ENCODE measurements at places on chromosomes 2 and 18.

- no peak for DNase-seq
Measured at GRCh38 chr2:145623136-145623535, 1103.2 kb upstream of the ZEB2 start.

DNA sequence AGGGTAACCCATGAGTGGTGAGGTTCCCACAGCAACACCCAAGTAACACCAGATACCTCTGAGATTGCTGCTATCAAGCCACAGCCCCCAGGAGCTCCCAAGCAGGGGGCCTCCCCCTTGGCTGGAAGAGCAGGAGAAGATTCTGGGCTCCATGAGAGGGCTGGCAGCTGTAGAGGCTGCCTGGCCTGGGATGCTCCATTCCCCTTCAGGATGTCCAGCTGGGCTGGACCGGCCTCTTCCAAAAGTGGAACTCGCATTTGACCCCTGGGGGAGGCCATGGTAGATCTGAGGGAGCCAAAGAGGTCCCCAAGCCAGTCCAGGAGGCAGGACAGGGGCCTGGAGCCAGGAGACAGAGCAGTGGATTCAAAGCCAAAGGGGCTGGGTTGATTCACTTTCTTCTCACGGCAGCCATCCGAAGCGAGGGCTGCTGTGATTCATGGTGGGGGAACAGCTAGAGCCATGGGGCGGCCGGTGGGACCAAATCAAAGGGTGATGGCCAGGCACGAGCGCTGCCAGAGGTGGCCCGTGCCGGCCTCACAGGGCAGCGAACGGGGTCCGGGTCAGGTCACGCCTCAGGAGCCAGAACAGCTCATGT is 95.3 kb upstream of the ID2 start:
- no peak for DNase-seq

GRCh38 chr18:8668381-8668780 is 37.0 kb upstream of the MTCL1 start:
- no peak for DNase-seq

- no peak for DNase-seq
Measured at GRCh38 chr2:47193607-47194006, 38.5 kb upstream of the STPG4 start.

DNA sequence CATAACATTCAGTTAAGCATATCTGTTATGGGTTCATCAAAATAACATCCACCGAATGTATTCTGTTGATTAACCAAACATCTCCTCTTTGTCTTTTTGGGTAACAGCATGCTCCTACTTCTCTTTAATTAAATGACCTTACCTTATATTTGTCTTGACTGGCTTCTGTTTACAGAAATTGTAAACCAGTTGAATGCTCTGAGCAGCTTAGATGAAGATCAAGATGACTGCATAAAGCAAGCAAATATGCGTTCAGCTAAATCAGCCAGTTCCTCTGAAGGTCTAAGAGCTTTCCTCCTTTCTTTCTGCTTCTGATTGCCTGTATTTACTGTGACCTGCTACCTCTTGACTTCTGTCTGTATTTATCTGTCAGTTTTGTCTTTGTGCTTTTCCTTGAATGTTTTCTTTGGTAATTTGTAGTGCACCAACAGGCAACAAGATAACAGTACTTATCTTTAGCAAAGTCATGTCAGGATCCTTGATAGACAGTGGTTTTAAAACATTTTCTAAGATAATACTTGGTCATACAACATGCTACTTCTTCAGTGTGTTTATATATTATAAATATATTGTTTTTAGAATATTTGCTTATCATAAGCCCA is 152.8 kb downstream of the EHBP1 start:
- no peak for DNase-seq

DNA sequence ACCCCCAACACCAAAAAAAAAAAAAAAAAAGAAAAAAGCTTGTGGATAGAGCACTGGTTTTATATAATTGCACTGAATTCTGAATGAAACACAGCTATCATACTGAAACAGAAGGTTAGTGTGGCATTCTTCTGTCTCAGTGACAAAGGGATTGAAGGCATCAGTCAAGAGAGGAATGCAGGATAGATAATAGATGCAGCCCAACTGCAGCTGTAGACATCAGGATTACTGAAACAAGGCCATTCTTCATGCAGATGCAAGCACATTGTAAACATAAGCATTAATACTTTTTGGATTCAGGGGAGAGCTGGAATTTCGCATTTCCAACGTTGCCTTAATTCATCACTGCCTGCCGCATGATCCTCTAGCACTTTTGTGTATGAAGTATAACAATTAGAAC is 897.4 kb upstream of the KLHL29 start:
- no peak for DNase-seq

- DNase-seq = no peak
Measured at GRCh38 chr2:234403074-234403473, 93.8 kb downstream of the ARL4C start.

DNA sequence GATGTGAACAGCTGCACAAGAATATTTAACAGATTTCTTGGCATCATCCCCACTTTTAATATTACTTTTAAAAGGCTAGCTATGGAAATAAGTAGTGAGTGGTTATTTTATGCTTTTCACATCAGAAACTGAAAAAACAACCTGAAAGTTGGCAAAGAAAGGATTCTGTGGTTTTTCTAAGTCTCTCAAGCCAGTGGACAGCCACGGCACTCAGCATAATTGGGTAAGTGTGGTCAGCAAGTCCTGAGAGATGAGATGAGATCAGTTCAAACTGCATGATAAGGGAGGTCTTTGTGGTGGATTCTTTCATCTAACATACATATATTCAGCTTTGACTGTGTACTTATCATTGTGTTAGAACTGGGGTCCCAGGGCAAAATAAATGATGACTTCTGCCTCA is 105.2 kb downstream of the LYPD6B start:
- DNase-seq = no peak

GRCh38 chr18:297936-298335 is 30.1 kb upstream of the THOC1 start:
- DNase-seq = no peak

- peak; percentile 38 for DNase-seq
Measured at GRCh38 chr18:47100212-47100831, 50.0 kb downstream of the HDHD2 start.

GRCh38 chr2:19301706-19302105 is 56.7 kb downstream of the OSR1 start:
- DNase-seq = no peak

GRCh38 chr18:79790996-79791972 is 6.5 kb upstream of the KCNG2 start:
- DNase-seq = no peak

- no peak for DNase-seq
Measured at GRCh38 chr18:4157352-4157751, 297.8 kb downstream of the DLGAP1 start.

- no peak for DNase-seq
Measured at GRCh38 chr18:10488017-10488416, 33.6 kb downstream of the APCDD1 start.

DNA sequence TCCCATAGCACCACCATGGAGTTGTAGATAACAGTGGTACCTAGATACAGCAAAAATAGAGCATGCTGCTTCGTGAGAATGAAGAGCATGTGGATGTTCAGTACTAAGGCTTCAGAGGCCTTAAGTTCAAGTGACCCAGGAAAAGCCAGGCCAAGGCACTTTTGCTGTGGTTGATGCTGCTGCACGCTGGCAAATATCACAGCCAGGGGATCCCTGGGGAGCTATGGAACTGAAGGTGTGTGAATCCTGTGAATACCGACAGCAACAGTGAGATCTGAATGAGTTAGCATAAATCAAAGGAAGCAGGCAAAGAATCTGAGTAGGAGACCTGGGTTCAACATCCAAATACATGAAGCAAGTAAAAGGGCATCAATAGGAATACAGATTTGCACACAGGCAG is 158.6 kb upstream of the THUMPD2 start:
- no peak for DNase-seq

DNA sequence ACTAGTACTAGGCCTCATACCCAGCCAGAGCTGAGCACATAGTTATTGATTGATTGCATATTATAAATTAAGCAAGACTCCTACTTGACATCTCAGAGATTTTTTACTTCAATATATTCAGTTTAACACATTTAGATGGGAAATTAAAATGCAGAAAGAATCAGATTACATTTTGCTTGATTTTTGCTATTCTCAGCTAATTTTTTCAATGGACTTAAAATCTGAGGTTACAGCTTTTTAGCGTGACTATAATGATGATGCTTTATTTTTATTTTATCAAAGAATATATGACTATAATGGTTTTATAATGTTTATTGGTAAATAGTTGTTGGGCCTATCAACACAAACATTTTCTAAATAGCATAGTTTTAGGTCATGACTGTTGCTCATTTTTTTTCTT is 493.0 kb upstream of the CNTNAP5 start:
- DNase-seq = no peak

GRCh38 chr2:105373344-105373781 is 25.5 kb downstream of the FHL2 start:
- DNase-seq = no peak

DNA sequence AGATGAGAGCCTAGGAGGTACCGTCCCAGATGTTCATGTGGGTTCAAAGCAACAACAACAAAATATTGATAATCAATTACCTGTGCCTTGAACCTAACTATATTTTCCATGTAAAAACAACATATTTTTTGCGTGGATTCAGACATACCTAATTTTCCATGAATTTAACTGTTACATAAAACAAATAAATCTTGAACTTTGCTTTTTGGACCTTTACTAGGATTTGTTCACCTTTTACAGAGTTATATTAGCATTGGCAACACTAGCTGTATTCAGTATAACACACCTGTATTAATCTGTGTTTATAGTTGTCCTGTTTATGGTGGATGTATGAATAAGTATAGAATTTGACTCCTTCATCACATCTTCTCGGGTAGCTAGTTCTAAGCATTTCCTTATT is 115.8 kb upstream of the STON1 start:
- no peak for DNase-seq

GRCh38 chr18:7830468-7830867 is 263.4 kb downstream of the PTPRM start:
- no peak for DNase-seq

- DNase-seq = no peak
Measured at GRCh38 chr2:47833516-47833968, 50.6 kb downstream of the MSH6 start.

DNA sequence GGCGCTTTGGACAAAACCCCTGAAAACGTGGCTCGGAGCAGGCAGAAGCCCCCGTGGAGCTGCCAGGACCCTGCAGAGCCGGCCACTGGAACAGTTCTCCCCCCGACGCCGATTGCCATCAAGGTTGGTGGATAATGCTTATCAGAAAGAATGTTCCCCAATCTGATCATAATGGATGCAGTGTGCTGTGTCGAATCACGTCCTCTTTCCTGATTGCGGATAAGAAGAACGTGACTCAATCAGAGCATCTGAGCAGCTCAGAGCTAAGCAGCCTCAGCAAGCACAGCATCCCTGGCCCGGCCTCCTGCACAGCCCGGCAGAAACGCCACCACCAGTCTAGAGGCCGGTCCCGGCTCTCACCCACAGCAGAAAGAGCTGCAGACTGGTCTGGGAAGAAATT is 488.0 kb downstream of the EIPR1 start:
- DNase-seq = no peak

GRCh38 chr2:122643725-122644329 is 888.4 kb downstream of the TSN start:
- no peak for DNase-seq

GRCh38 chr2:17863539-17863938 is 14.9 kb upstream of the KCNS3 start:
- no peak for DNase-seq

GRCh38 chr2:73886357-73886756 is 6.5 kb upstream of the ACTG2 start:
- DNase-seq = no peak

DNA sequence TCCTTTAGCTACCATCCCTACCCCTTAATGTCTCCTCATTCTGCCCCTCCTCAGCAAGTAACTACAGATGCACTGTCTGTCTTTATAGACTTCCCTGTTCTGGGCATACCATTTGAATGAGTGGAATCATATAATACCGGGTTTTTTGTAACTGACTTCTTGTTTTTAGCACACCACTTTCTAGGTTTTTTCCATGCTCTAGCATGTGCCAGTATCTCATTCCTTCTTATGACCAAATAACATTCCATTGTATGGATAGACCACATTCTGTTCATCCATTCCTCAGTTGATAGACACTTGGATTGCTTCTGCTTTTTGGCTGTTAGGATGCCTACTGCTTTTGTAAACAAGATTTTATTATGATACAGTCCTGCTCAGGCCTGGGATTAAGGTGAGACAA is 154.7 kb downstream of the TSN start:
- no peak for DNase-seq

DNA sequence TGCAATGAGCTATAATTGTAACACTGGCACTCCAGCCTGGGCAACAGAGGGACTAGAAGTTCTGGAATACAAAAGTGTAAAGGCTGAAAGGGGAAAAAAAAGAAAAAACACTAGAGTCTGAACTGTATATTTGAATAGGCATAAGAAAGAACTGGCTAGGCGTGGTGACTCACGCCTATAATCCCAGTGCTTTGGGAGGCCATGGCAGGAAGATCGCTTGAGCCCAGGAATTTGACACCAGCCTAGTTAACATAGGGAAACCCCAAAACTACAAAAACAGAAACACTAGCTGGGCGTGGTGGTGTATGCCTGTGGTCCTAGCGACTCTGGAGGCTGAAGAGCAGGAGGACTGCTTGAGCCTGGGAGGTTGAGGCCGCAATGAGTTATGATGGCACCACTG is 70.6 kb downstream of the SAP130 start:
- no peak for DNase-seq

DNA sequence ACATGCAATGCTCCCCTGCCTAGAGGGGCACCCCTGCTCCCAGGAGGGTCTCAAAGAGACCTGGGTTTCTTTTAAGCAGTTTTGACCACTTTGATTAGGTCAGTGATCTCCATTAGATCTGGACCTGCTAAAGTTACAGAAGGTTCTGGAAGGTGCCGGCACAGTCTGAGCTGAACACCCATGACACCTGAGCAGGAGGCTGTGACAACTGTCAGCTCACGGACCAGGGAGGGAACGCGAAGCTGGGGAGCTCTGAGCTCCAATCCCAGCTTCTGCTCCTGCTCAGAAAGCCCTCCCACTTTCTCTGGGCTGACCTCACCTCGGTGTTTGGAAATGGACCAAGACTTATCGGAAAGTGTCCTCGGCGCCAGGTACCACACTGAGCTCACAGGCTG is 113.8 kb downstream of the NFATC1 start:
- DNase-seq = no peak
